ENCODE measurements at places on chromosomes 2 and 18.

GRCh38 chr2:145483854-145484253 lies 963.9 kb upstream of the ZEB2 start:
- no peak for DNase-seq

- DNase-seq = no peak
Observed at GRCh38 chr2:240575101-240575965, 7.0 kb downstream of the RNPEPL1 start.

DNA sequence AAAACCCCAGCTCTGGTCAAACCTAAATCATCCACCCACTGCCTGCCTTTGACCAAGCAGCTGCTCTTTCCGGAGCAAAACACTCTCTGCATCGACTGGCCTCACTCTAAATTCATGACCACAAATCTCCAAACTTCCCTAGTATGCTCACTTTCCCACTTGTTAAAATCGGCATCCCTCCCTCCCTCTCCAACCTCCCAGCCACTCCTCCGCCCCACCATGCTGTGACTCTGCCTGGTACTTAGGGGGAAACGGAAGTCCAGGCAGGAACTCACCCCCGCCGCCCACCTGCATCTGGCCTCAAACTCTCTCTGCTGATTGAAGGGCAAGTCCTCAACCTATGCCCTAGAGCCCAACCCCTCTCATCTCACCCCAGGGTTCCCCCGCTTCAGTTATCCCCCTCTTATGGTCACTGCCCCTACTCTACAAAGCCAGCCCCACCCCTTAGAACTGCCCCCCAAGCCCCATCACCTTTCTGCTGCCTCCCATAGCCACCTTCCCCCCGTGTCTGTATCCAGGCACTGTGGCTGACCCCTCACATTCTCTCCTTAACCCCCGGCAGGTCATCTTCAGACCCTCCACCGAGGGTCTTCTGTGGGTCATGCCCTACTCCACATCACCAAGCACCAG lies 3.8 kb upstream of the ADRA2B start:
- DNase-seq = no peak

- DNase-seq = no peak
Observed at GRCh38 chr18:67636597-67637385, 120.3 kb upstream of the DSEL start.

DNA sequence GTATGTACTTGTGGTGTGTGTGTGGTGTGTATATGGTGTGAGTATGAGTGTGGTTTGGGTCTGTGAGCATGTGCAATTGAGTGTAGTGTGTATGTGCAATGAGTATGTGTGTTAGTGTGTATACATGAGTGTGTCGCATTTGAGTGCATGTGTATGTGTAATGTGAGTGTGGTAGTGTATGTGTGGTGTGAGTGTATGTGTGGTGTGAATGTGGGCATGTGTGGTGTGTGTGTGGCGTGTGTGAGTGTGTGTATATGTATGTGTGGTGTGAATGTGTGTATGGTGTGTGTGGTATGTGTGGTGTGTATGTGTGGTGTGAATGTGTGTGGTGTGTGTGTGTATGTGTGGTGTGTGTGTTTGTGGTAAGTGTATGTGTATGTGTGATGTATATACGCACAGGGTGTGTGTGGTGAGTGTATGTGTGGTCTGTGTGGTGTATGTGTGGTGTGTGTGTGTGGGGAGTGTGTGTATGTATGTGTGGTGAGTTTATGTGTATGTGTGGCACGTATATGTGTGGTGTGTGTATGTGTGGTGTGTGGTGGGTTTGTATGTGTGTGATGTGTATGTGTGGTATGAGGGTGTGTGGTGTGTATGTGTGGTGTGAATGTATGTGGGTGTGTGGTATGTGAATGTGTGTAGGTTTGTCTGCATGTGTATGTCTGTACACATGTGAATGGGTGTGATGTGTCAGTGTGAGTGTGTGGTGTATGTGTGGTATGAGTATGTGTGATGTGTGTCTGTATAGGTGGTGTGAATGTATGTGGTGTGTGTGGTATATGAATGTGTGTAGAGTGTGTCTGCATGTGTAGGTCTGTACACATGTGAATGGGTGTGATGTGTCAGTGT lies 123.4 kb downstream of the DOCK10 start:
- no peak for DNase-seq

- no peak for DNase-seq
Observed at GRCh38 chr18:5627776-5628511, 84.1 kb upstream of the EPB41L3 start.

DNA sequence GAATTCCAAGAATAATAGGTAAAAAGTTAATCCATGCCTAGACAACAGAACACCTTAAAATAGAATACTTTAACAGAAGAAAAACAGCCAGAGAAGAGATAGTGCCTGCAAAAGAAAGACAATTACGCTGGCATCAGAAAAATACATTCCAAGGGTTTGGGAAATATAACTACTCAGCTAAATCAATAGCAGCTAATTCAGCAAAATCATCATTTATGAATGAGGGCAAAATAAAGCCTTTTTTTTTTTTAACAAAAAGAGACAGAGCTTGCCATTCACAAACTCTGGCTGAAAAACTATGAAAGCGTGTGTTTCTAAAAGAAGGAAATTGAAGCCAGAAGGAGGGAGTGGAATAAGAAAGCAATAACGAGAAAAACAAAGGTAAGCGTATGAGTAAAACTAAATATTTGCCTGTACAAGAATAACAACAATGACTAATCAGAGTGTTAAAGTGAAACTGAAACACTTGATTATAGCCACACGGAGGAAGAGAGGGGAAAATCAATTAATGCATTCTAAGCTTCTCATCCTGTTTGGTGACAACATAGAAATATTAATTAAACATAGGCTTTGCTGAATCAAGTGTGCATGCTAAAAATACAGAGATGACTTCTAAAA lies 90.2 kb downstream of the EHD3 start:
- DNase-seq = no peak

GRCh38 chr2:177239932-177240630 lies 24.4 kb downstream of the NFE2L2 start:
- DNase-seq = no peak

GRCh38 chr2:235666213-235666781 lies 172.5 kb downstream of the AGAP1 start:
- no peak for DNase-seq

DNA sequence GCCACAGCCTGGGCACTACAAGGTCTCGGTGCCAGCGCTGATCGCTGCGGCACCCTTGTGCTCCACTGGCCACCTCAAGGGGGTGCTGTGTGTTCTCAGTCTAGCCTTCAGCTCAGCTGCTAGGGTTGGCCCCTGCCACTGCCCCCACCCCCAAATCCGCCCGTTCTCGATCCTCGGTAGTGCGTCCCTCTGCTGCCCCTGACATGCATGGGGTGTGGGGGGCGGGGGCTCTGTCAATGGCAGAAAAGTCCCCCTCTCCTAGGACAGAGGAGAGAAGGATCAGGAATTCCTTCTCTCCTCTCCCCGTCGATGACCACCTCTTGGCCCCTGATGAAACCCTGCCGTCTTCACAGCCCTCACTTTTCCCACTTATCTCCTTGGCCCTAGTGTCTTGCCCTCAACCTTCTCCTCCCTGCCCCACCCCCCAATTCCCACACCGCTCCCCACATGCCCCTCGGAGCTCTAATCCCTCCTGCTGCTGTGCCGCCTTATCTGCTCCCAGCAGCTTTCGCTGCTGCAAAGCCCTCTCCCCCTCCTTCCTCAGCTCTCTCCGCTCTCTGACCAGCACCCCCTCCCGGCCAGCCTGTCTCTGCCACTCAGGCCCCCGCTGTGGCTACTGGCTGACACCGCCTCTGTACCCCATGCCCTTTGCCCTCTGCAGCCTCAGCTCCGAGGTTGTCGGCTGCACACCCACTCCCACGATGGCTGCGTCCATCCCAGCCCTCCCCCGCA lies 4.3 kb upstream of the ASIC4 start:
- no peak for DNase-seq

DNA sequence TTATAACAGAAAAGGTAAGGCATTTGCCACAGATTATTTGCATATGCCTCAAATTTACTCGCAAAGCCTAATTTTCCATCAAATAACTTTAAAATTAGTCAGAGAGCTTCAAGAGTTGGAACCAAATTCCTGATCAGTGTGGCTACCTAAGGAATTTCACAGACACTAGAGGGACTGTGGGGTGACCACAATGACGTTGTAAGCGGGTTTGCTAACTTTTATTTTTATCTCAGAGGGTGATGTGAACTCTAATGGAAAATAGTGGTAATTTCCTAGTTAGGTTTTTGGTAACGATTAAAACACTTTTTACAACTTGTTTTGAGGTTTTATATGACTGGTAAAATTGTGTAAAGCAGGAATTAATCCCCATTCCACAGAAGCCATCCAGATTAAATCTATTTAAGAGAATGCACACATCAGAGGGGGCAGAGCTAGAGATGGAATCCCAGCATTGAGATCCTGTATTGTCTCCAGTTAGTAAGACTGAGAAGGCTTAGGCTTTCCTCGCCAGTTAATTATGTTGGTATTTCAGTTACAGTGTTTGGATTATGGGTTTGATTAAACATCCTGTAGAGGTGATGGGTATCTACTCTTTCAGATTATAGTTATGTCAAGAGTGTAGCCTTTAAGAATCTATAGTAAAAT lies 129.0 kb downstream of the GPD2 start:
- no peak for DNase-seq

DNA sequence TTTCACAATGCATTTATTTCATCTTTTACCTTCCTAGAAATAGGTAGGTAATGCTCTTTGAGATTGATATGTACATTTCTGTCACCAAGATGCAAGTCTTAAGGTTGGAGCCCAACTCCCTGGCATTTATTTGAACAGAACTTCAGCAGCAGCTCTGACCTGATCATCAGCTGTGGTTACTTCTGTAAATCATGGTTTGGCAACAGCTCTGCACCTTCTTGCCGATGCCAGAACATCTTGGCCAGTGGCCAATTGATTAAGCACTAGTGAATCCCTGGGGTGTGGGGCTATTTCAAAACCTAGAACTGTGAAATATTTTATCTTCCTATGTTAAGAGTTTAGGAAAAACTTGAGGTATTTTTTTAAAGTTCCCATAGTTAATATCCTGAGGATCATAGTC lies 124.8 kb upstream of the NYAP2 start:
- no peak for DNase-seq

GRCh38 chr2:205903549-205904129 lies 182.3 kb downstream of the INO80D start:
- no peak for DNase-seq

DNA sequence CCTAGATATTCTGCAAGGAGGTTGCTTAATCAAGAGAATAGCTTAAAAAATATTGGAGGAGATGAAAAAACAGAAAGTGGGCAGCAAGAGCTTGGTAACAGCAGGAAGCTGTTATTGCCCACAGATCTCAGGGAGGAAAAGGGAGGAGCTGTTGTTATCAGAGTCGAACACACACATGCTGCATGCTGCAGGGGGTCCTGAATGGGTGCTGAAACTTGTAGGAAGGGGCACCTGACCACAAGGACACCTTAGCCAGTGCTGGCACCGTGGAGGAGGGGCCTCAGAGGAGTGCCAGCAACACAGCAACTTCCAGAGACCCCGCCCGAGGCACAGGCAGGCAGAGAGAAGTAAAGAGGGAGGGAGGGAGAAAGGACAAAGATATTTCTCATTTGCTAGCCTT lies 332.9 kb downstream of the SOCS6 start:
- peak; percentile 6 for DNase-seq

- DNase-seq = no peak
Observed at GRCh38 chr2:170878066-170878465, 51.0 kb upstream of the GORASP2 start.

DNA sequence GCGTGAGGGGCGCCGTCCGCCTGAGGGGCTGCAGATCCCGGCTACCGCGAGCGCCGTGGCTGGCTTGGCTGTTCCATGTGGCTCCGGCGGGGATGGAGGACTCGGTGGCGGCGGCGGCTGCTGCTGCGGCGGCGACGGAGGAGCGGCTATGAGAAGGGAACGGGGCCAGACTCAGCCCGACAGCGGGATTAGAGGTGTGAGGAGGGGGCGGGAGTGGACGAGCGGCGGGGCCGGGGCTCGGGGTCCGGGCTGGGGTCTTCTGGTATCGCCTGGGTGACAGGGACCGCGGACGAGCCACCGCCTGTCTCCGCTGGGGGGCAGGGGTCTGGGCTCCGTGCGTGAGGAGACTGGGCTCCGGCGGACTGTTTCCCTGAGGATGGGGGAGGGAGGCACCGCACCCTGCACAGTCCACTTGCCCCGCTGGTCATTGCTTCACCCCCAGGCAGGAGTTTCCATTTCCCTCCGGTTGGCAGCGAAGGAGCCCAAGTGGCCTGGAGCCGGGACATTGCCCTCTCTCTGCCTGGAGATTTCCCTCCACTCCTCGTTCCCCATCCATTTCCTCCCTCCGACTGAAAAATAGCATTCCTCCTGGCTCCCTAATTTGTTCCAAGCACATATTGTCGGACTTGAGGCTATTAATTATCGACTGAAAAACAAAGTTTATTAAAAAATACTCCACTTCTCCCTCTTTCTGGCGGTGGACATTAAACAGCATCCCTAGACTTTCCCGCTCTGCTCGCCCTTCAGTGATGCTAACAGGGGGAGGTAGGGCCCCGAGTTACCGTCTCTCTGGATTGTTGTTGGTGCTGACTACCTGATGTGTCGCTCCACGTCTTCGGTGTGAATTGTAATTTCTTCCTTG lies 577 bp downstream of the EHBP1 start:
- DNase-seq = peak; percentile 35

Measured in activated naive CD4-positive, alpha-beta T cell (primary cell).